Stromal cell of bone marrow (primary cell): ENCODE measurements at places on chromosomes 2 and 18.

DNA sequence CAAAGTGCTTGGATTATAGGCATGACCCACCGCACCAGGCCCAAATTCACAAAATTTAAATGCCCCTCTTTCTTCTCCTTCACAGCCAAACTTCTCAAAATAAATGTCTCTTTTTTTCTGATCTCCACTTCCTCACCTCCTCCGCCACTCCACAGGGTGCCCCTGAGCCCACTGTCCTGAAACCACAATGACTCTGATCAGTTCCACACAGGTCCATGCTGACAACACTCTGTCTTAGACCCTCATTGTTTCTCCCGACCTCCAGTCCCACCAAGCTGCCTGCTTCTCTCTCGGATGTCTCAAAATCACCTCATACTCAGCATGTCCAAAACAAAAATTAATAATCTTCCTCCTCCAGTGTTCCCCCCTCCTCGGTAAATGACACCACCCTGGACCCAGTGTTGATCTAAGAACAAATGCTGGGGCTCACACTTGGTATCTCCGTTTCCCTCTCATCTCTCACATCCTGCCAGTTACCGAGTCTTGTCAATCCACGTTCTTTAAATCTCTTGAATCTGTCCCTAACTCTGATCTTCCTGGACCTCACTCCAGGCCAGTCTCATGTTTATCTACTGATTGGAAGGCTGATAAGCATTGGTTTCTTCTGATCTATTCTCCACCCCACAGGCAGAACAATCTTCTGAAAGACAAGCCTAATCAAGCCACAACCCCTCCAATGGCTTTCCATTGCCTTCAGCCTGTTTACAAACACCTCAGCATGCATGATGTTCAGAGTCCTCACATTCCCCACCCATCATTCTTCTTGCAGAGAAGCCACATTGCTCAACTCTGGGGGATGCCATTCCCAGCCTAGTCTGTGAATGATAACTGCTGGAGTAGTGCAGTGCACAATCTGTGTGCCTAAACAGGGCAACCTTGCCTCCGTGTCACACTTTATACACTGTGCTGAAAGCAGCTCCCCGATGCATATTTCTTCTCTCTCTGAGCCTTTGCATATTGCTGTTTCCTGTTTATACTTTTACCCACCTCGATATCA lies 12.4 kb upstream of the ANKRD44 start:
- no peak for DNase-seq

- DNase-seq = no peak
These were observed 533.4 kb downstream of the ERBB4 start for GRCh38 chr2:212005085-212005671.

- DNase-seq = no peak
These were observed 6.3 kb downstream of the CTAGE1 start for GRCh38 chr18:22411446-22411845.

GRCh38 chr2:28688818-28689217 lies 62.8 kb upstream of the PPP1CB start:
- DNase-seq = no peak

- DNase-seq = no peak
These were observed 314.0 kb upstream of the REV1 start for GRCh38 chr2:99803846-99804245.

- DNase-seq = no peak
These were observed 49.4 kb downstream of the MRPS9 start for GRCh38 chr2:105087273-105087672.

DNA sequence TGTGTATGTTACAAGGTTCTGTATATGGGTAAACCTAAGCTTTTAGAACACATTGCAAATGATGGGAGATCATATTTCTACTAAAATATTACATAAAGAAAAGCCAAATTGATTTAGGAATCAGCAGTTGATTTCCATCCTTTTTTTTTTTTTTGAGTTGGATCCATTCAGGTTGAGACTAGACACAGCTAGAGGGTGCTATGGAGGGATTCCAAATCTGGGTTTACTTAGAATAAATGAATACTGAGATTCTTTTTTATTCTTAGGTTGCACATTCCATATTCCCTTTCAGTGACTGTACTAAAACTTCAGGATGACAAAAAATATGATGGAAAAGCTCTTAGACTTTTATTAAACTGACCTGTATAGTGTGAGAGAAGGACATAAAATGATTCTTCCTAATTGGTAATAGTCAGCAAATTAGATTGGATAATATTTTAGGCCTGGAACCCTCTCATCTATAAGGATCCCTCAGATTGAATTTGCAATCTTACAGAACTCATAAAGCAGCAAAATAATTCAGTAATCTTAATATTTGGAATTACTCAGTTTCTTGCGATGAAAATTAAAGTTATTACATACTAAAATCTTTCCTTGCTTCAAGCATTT lies 183.3 kb upstream of the SESTD1 start:
- no peak for DNase-seq

DNA sequence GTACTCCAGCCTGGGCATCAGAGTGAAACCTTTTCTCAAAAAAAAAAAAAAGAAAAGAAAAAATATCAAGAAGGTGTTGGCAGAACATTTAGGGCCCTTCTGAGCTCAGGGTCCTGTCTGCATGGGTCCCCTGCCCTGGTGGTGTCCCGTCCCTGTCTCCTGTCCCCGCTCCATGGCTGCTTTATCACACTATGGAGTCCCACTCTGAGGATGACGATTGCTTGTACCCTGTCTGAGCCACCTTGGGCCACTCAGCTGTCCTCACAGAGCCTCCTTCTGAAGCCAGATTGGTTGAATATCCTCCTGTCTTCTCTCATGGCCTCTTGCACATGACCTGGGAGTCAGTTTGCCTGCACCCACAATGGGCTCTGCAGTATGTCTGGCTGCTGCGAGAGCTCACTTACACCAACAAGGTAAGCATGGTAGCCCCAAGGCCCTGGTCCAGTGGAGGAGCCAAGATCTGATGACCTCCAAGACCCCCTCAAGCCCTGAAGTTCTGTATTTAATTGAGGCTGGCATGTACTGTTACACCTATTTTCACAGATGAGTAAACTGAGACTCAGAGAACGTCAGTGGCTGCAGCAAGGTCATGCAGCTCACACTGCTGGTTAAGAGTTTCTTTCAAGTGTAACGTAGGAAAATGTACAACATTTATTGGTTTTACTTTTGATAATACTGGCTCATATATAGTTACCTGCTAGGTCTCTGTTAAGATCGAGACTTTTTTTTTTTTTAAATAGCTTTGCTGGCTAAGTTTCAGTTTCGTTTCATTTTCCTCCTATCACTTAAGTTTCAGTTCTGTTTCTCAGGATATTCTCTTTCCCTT lies 16.9 kb upstream of the ZCCHC2 start:
- no peak for DNase-seq
